ENCODE measurements at places on chromosomes 11 and 22.
A peak's percentile ranks its signal among the peaks of the same experiment; 100 is the strongest.

GRCh38 chr22:40118979-40119378, 58.7 kb upstream of the TNRC6B start:
- peaks cover 25% of the 10 kb centered on the region for H3K36me3 ChIP-seq

- H3K4me3 ChIP-seq = no peak overlapping the region
- H3K27ac ChIP-seq = no peak overlapping the region
- H3K36me3 ChIP-seq = no peaks in the 10 kb centered on the region
- DNase-seq = no peak
- no peaks in the 10 kb centered on the region for H3K27me3 ChIP-seq
Measured at GRCh38 chr11:119195680-119196079, 10.4 kb downstream of the NHERF4 start.

DNA sequence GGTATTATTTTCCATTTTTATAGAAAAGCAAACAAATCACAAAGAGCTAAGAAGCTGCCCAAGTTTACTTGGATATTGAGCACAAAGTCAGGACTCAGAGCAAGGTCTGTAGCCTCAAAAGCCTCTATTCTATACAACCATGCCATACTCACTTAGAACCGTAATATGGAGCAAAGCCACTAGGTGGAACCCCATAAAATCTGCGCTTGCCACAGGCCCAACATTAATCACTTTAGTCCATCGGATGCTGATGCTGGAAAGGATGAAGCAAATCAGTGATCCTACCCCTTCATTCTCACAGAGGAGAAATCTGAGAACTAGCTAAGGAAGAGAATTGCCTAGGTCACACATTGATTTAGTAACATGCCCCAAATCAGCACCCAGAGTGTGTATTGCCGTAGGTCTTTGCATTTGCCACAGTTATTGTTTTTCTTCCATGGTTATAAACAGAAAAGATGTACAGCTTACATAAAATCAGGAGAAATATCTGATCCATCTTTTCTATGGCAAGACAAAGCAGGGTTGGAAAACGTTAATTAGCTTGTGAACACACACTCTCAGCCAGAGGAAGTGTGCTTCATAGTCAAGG, 56.7 kb upstream of the RAB38 start:
- DNase-seq = no peak
- H3K4me1 ChIP-seq = no peaks in the 10 kb centered on the region
- H3K27ac ChIP-seq = no peak overlapping the region
- H3K36me3 ChIP-seq = peaks cover 6% of the 10 kb centered on the region

DNA sequence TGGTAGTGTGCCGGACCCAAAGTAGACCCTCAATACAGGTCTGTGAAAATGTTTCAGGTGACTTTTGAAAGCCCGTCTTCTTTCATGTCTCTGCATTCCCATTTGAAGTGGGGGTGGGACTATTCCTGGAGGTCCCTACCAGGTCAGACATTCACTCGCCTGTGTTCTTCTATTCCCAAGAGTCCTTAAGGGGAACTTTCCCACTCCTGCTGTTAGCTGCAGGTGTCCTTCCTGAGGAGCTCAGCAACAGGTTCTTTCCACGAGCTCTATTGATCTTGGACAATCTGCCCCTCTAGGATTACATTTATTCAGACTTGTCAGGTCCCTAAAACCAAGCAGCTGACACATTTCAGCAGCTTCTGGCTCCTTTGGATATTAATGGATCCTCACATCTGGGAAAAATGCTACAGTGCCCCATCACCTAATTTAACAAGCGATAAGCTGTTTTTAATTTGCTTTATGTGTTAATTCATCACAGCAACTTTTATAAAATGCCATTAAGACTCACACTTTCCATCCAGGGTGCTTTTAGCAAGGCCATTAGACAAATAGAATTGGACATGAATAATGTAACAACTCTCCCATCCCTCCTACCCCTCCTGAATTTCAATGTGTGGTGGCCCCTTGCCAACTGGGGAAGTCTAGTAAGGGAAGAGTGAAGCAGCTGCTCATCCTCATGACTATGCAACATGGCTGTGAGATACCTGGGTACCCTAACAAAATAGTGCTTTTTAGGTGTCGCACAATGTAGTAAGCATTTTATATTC, 259.5 kb upstream of the CCDC90B start:
- peaks cover 5% of the 10 kb centered on the region for H3K4me1 ChIP-seq
- no peak for DNase-seq
- H3K4me3 ChIP-seq = no peak overlapping the region

- peak overlapping the region; percentile 58 for H3K4me3 ChIP-seq
- H3K36me3 ChIP-seq = peaks cover 3% of the 10 kb centered on the region
- DNase-seq = peak; percentile 65
- H3K4me1 ChIP-seq = peaks cover 25% of the 10 kb centered on the region
- peak overlapping the region; percentile 81 for H3K27ac ChIP-seq
Measured at GRCh38 chr22:35352214-35353111, 28.4 kb upstream of the HMOX1 start.

GRCh38 chr22:46655861-46656608, 35.8 kb downstream of the GRAMD4 start:
- H3K4me3 ChIP-seq = no peak overlapping the region
- H3K27ac ChIP-seq = no peak overlapping the region
- H3K27me3 ChIP-seq = no peaks in the 10 kb centered on the region
- DNase-seq = no peak
- H3K36me3 ChIP-seq = no peaks in the 10 kb centered on the region
- H3K4me1 ChIP-seq = peaks cover 44% of the 10 kb centered on the region

DNA sequence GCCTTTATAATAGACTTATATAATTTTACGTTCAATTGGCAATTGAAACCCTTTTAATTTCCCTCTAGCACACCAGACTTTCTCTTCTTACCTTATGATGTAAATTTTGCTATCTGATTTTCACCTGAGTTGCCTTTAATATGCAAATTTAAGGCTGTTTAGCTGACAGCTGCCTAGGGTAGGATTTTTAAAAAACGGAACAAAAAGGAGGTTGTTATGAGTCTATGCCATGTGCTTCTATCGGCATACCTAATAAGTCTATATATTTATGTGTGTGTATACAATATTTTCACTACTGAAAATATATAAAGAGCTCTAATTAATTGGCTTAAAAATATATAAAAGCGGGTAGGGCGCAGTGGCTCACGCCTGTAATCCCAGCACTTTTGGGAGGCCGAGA, 11.8 kb upstream of the SELENOH start:
- no peak for DNase-seq
- peaks cover 23% of the 10 kb centered on the region for H3K4me1 ChIP-seq
- peaks cover 63% of the 10 kb centered on the region for H3K36me3 ChIP-seq
- no peak overlapping the region for H3K27ac ChIP-seq

- no peak overlapping the region for H3K27ac ChIP-seq
- H3K4me1 ChIP-seq = no peaks in the 10 kb centered on the region
- H3K4me3 ChIP-seq = no peak overlapping the region
- no peak for DNase-seq
- peaks cover 30% of the 10 kb centered on the region for H3K27me3 ChIP-seq
Measured at GRCh38 chr22:45511847-45512261, 9.2 kb downstream of the FBLN1 start.

DNA sequence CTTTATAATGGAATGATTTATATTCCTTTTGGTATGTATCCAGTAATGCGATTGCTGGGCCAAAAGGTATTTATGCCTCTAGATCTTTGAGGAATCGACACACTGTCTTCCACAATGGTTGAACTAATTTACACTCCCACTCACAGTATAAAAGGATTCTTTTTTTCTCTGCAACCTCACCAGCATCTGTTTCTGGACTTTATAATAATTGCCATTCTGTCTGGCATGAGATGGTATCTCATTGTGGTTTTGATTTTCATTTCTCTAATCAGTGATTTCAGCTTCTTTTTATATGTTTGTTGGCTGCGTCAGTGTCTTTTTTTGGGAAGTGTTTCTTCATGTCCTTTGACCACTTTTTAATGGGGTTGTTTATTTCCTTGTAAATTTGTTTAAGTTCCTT, 679.3 kb downstream of the JRKL start:
- H3K27me3 ChIP-seq = no peaks in the 10 kb centered on the region
- no peak overlapping the region for H3K4me3 ChIP-seq
- H3K4me1 ChIP-seq = no peaks in the 10 kb centered on the region

- no peaks in the 10 kb centered on the region for H3K4me1 ChIP-seq
- H3K36me3 ChIP-seq = no peaks in the 10 kb centered on the region
- no peak overlapping the region for H3K4me3 ChIP-seq
- H3K27ac ChIP-seq = no peak overlapping the region
- no peaks in the 10 kb centered on the region for H3K27me3 ChIP-seq
Measured at GRCh38 chr11:126766440-126766839, 234.1 kb downstream of the KIRREL3 start.

- DNase-seq = no peak
- H3K4me3 ChIP-seq = no peak overlapping the region
- H3K36me3 ChIP-seq = no peaks in the 10 kb centered on the region
- H3K4me1 ChIP-seq = no peaks in the 10 kb centered on the region
Measured at GRCh38 chr11:68321293-68322051, 9.1 kb downstream of the LRP5 start.

- peaks cover 36% of the 10 kb centered on the region for H3K27me3 ChIP-seq
- H3K36me3 ChIP-seq = no peaks in the 10 kb centered on the region
- no peak overlapping the region for H3K27ac ChIP-seq
Measured at GRCh38 chr11:120065876-120066275, 72.0 kb downstream of the TRIM29 start.

DNA sequence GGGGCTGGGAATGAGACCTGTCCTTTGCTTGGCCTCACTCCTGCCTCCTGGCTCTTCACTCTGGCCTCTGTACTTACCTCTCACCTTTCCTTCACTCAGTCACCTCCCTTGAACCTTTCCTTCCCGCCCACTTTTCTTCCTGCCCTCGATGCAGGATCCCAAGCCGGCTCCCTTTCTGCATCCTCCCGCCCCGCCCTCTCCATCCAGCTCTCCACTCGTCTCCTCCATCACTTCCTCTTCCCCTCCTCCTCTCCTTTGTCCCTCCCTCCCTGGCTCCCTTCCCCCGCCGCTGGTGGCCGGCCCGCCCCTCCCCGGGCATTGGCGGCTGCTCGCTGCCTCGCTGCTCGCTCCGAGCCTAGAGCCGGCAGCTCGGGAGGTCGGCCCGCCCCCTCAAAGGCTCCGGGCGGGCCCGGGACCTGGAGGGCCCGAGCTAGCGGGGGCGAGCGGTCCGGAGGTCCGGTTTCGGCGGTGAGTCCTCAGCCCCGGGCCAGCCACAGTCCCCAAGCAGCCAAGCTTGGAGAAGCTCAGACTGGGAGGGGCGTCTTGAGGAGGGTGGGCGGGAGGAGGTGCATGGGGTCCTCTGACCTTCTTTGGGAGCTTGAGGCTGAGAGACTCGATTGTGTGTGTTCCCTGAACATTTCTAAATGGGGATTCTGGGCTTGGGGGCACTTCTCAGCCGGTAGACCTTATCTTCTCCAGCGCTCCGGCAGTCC, 13.8 kb downstream of the PHLDB1 start:
- H3K4me3 ChIP-seq = peak overlapping the region; percentile 66
- H3K27me3 ChIP-seq = peaks cover 23% of the 10 kb centered on the region

DNA sequence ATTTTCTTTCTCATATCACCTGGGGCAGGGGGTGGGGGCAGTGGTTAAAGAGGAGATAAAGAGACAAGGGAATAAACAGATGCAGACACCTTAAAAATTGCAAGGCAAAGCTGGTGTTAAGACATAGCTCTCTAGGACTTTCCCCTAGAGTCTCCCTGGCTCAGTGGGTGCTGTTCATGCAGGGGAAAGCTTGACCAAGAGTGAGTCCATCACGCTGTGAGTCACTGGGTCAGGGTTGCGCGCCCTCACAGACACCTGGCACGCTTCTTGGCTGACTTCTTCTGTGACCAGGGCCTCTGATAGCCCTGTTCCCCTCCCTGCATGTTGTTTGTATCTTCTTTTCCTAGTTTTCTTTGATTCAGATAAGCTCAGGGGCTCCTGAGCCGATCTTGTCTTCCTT, 31.9 kb downstream of the COMMD9 start:
- H3K36me3 ChIP-seq = no peaks in the 10 kb centered on the region
- H3K4me1 ChIP-seq = no peaks in the 10 kb centered on the region
- H3K4me3 ChIP-seq = no peak overlapping the region

DNA sequence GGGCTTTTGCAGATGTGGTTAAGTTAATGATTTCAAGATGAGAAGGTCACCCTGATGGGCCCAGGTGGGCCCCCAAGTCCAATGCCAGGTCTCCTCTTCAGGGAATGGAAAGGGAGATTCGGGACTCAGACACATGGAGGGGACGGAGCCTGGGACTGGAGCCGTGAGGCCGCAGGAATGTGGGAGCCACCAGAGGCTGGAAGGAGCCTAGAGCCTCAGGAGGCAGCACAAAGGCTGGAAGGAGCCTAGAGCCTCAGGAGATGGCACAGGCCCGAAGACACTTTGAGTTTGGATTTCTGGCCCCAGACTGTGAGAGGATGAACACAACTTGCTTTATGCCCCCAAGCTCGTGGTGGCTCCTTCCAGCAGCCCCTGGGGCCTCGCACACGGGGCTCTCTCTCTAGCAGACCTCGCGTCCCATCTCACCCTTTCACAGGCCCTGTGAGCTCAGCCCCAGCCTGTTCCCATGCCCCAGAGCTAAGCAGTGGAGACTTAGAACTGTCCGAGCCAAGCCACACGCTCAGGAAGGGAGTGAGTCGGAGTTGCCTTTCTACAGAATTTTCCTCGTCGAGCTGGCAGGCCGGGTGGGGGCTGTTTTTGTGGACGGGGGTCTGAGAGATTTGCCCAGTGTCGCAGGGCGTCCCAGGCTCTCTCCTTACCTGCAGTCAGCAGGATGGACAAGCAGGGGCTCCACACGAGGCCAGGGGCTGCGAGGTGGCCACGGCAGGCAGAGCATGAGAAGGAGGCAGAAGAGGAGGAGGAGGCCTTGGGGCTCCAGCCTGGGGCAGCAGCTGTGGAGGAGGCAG, 937.6 kb downstream of the BRD1 start:
- no peak overlapping the region for H3K4me3 ChIP-seq
- no peaks in the 10 kb centered on the region for H3K36me3 ChIP-seq
- DNase-seq = peak; percentile 19
- H3K4me1 ChIP-seq = no peaks in the 10 kb centered on the region
- peaks cover 43% of the 10 kb centered on the region for H3K27me3 ChIP-seq

- H3K4me3 ChIP-seq = peak overlapping the region; percentile 30
- DNase-seq = peak; percentile 69
- H3K4me1 ChIP-seq = peaks cover 66% of the 10 kb centered on the region
- peaks cover 14% of the 10 kb centered on the region for H3K36me3 ChIP-seq
Measured at GRCh38 chr11:3920148-3920852, 64.8 kb downstream of the STIM1 start.

DNA sequence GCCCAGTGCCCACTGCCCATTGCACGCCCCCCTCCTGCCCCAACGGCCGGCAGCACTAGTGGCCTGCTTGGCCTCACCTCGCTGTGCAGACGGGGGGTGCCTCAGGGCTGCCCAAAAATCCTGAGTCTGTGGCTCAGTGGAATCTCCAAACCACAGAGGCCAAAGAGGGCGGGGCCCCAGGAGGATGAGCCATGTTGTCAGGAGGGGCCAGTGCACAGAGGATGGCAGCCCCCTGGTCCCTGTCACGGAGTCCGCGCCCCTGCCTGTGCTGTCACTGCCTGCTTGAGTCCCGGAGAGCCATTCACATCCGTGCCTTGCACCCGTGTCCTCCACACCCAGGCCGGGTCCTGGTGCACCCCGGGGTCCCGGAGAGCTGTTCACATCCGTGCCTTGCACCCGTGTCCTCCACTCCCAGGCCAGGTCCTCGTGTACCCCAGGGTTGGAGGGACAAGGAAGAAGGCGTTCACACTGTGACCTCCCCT, 36.4 kb upstream of the MUC5AC start:
- no peaks in the 10 kb centered on the region for H3K4me1 ChIP-seq
- no peak overlapping the region for H3K4me3 ChIP-seq
- peaks cover 5% of the 10 kb centered on the region for H3K27me3 ChIP-seq
- no peaks in the 10 kb centered on the region for H3K36me3 ChIP-seq
- no peak overlapping the region for H3K27ac ChIP-seq
- no peak for DNase-seq

- DNase-seq = no peak
- no peak overlapping the region for H3K27ac ChIP-seq
- no peaks in the 10 kb centered on the region for H3K36me3 ChIP-seq
- H3K27me3 ChIP-seq = no peaks in the 10 kb centered on the region
- H3K4me3 ChIP-seq = no peak overlapping the region
- H3K4me1 ChIP-seq = no peaks in the 10 kb centered on the region
Measured at GRCh38 chr11:11320825-11321224, 32.2 kb downstream of the CSNK2A3 start.

Measured in activated T-cell treated with anti-CD3 and anti-CD28 coated beads, Interleukin-2, amount 50 U/mL, for 24 hours (primary cell).